Muscle of leg (tissue), 16 donors: ENCODE measurements at places on chromosomes 7 and 10. TPM values are rescaled to one million over a fixed set of nuclear protein-coding genes. Genes with fewer than 3 reads are reported as not detected.

GRCh38 chr10:16597656-16598055 lies 76.0 kb upstream of the C1QL3 start:
- DNase-seq = no peak

Gene RASSF4
- 53.0 TPM for total RNA-seq

GRCh38 chr7:45457591-45457990 lies 116.6 kb upstream of the ADCY1 start:
- DNase-seq = peak; percentile 57

- DNase-seq = peak; percentile 41
These were observed 200.0 kb downstream of the HIBADH start for GRCh38 chr7:27462575-27463270.

GRCh38 chr7:55053651-55054571 lies 35.1 kb downstream of the EGFR start:
- peak; percentile 93 for DNase-seq

Gene FKBP14
- total RNA-seq = 32.4 TPM

GRCh38 chr10:120738658-120739057 lies 112.5 kb upstream of the WDR11 start:
- DNase-seq = no peak

DNA sequence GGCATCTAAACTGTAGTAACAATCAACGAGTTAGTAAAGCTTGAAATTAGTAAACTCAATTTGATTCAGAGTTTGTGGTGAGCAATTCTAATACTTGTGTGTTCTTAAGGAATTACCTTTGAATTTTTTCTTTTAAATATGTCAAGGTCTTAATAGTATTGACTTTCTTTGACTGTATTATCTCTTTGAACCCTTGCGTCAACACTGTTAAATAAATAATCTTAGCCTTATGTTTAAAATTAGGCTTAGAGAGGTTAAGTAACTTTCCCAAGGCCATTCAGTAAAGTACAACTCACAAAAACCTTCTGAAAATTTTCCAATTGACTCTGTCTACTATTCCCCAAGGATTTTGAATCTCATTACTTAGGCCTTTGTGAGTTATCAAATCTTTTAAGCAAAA lies 716.4 kb downstream of the NRG3 start:
- DNase-seq = no peak

GRCh38 chr7:122844191-122844988 lies 41.9 kb downstream of the CADPS2 start:
- no peak for DNase-seq

DNA sequence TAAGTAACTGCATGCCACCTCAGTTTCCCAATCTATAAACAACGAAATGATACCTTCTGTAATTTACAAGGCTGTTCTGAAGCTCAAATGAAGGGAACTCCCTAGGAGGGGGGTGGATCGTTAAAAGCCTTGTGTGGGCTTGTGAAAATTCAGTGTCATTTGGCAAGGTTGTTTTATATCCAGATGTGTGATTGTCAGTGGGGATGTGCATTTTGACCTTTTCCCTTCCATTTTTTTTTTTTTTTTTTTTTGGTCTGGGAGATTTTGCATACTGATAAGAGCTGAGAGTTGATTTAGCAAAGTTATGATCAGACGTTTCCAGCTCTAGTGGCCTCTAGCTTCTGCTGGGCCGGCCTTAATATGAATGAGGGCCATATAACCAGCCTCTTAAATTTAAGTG lies 22.8 kb downstream of the CREB5 start:
- DNase-seq = no peak

GRCh38 chr10:11441151-11441535 lies 170.3 kb downstream of the USP6NL start:
- DNase-seq = no peak

DNA sequence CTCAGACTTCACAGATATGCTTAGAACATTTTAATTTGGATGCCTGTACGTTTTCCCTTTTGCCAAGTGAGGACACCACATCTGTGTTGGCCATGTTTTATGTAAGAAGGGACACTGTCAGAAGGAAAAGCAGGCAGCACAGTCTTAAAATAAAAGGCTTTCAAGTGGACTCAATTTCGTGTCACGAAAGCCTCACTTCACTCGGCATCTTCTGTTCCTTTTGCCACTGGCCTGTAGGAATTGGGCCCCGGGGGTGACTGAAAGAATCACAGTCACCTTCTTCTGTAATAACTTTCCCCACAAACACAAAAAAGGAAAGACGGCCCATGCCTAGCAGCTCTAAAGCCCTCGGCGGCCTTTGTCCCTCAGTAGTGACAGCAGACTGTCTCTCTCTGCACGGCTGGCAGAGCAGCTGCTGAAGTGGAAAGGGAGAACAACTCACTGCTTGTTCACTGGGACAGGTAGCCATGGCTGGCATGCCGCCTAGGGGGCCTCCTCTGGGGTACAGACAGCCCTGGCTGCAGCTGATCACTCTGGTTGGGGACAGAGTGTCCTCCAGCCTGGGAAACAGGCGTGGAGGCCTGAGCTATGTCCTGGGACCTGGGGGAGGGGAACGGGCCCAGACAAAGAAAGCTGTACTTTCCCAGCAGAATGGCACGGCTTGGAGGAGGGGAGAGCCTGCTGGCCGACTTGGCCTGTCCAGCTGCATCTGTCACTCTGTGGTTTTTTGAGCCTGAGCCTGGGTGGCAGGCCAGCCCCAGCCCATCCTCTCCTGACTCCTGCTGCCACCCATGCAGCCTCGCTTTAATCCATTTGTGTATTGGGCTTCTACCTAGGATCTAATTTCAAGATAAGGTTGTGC lies 4.4 kb downstream of the RASSF4 start:
- DNase-seq = peak; percentile 91

Gene SLC13A1
- total RNA-seq = not detected

Gene ZNF277
- 29.8 TPM for total RNA-seq

Gene PCLO
- 0.27 TPM for total RNA-seq

DNA sequence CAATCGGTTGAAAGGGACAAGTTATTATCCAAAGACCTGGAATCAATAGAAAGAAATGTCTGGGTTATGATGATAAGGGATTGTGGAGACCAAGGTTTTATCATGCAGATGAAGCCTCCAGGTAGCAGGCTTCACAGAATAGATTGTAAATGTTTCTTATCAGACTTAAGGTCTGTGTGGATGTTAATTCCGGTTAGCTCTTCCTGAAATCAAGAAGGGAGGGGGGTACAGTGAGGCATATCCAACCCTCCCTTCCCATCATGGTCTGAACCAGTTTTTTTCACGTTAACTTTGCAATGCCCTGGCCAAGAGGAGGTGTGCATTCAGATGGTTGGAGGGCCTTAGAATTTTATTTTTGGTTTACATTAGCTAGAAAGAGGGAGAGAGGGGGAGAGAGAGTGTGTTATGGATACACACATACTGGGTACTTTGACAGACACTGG lies 9.8 kb upstream of the LRRC61 start:
- no peak for DNase-seq

Gene A1CF
- total RNA-seq = not detected

DNA sequence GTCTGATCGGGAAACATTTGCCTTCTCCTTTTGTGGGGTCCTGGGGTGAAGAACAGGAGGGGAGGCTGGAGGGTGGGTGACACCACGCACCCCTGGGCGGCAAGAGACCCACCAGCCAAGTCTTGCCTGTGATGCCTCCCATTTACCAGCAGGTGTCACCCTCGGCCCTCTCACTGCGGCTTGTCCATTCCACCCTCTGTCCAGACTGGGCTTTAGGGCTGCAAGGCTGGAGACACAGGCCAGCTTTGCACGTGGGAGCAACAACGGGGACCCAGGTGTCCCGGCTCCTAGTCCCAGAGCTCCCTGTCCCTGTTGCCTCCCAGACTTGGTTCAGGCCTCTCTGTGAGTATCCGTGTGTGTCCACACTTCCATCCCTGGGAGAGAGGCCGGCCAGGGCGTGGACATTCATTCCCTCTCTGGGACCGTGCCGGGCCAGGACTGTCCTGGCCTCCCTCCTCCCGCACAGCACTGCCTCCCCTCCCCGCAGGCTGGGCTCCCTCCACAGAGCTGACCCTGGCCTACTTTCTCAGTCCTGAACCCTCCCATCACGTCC lies 36.2 kb upstream of the GTF2IRD1 start:
- DNase-seq = peak; percentile 78

- DNase-seq = no peak
These were observed 30.5 kb upstream of the ING3 start for GRCh38 chr7:120920034-120920433.

DNA sequence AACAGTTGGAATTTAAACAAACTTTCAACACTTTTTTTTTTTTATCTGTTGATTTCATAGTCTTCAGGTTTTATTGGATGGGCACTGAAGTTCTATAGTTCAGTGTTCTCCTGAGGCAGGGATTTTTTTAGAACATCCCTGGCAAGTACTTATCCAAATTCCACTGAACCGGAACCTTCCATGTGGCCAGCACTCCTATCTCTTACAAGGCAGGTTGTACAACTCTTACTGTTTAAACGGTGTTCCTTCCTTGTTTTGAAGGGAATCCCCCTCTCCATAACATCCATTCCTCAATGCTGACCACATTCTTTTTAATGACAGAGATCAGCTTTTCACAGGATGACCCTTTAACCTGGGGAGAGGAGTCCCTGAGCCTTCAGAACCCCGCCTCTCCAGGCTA lies 238.9 kb upstream of the CTBP2 start:
- no peak for DNase-seq

DNA sequence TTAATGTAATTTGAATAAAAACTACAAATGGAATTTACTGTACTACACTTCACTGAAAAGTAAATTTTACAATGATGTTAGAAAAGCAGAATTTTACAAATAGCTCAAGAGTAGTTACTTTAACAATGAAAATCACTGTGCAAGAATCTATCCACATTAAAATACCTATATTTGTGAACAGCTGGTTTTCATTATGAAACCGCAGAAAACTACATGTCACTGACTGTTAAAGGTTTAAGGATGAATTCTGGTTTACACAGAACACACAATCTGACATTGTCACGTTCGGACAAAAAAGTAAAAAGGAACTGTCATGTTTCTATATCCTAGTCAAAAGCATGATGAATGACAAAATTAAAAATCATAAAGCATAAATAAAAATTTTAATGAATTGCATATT lies 415.3 kb upstream of the PRKCQ start:
- DNase-seq = peak; percentile 43

DNA sequence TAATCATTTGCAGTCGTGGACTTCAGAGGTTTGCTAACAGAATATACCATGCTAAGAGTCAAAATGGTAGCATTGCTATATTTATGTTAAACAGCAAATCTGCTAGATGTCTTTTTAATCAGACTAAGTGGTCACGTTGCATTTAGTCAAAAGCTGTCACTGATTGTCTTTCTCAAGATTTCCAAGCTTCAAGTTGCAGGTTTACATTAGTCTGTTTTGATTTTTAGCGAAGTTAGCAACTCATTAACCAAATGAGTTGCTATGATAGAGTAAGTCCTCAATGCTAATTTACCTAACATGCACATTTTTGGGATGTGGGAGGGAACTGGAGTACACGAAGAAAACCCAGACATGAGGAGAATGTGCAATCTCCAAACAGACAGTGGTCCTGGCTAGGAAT lies 653.2 kb downstream of the TNS3 start:
- no peak for DNase-seq

GRCh38 chr7:95501261-95501832 lies 15.6 kb downstream of the ASB4 start:
- no peak for DNase-seq

DNA sequence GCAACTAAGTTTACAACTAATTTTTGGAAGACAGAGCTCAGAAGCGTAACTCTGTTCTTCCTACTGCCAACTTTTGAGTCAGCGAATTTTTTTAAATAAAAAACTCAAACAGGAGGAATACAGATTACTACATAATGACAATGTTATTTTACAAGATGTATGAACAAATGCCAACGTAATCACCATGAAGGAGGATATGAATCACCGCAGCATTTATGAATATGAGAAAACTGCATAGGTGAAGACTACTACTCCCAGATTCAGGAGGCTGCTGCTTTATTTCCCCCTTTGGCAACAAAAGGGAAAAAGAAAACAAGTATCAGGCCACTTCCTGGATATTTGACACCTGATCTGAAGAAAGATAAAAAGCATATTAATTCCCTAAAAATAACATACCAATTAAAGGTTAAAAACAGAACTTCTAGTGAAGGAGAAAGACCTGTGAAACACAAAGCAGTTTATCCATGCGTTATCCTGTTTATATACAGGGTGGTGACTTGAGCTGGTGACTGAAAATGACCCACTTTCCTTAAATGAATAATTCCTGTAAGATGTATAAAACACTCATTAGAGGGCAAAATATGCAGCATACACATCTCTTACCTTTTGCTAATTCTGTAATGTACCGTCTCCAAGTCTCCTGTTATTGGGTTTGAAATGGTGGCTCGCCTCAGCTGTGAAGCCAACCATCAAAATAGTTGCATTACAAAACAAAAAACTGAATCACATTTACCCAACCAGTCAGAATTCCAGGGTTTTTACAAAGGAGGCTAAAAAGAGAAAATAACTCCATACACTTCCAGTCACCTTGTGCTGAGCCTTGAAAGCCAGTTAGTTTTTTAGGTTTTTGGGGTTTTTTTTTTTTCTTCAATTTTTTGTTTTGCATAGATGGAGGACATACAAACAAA lies 52.0 kb downstream of the P4HA1 start:
- DNase-seq = peak; percentile 87

DNA sequence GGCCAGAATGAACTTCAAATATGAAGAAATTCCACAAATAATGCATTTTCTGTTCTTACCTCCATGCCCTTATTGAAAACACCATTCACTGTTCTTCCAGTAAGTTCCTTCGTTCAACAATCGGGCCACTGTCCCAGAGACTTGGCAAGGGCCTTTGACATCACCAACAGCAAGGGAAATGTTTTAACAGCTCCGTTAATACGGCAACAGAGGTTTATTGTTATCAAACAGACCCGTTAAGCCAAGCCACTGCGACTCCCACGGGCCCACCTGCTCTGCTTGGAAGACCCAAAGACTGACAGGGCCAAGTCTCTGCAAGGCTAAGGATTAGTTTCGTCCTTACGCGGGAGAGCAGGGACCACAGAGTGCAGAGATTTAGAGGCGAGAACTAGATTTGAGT lies 43.4 kb upstream of the LYZL1 start:
- peak; percentile 83 for DNase-seq

DNA sequence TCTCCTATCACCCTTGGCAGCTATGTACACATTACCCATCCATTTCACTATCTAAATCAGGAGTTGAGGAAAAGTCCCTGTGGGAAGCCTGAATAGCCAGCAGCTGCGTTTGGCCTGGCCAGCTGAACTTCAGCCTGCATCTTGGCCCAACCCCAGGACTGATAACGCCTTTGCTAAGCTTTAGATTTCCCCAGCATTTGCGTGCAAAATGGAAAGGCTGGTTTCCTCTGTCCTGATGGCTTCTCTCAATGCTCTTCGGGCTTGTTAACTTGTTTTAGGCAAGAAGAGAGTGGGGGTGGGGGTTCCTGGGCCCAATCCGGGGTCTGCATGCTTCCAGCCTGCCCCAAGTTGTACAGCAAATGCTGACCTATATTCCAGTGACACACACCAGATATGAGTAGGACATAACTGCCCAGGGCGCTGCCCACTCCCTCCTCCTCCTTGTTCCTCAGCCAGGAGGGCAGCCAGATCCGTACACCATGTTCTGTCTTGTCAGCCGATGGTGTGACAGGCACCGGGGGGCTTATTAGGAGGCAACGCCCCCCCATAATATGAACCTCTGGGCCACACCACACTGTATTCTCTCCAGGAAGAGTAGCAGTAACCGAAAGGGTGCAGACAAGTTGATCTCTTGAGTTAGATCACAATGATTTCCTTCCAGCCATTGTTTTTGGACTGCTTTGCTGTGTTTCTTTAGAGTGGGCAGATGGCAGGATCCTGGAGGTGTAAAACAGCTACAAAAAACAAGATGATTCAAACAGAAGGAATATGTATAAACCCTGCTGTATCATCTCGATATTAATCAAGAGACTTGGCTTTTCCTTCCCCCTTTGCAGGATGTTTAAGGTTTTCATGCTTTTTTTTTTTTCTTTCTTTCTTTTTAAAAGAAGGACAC lies 339.0 kb downstream of the RNLS start:
- DNase-seq = peak; percentile 87

GRCh38 chr7:50272808-50273207 lies 31.7 kb upstream of the IKZF1 start:
- DNase-seq = no peak
